Stimulated activated naive CD4-positive, alpha-beta T cell (primary cell): ENCODE measurements at places on chromosomes 11 and 22.

DNA sequence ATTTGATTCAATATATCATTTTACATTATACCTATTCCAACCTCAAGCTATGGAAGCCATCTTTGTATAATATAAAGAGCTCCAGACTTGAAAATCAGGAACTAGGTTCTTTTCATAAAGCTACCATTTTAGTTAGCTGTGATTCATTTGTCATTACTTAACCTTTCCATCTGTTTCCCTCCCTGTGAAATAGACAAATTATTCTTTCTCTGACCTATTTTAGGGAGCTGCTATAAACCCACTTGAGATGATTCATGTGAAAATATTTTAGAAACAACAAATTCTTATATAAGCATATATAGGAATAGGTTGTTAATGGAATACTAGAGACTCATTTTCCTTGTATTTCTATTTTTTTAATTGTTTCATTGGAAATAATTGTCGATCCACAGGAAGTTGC is 1012.1 kb downstream of the OPCML start:
- DNase-seq, result no peak

DNA sequence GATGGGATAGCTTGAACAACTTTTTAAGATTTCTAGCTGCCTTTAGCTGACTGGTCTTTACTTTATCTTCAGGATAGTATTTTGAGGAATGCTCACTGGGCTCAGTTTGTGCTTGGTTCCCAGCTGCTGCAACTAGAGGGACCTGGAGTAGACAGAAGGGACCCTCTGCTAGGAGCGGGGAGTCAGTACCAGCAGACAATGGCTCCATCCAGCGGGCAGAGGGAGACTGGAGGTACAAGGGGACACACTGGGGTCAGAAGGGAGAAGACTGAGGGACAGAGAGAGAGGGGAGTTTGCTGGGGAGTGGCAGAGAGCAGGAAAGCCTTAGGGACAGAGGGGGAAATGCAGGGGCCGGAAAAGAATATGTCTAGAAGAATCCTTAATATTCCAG is 22.0 kb upstream of the ACER3 start:
- DNase-seq, result no peak

DNA sequence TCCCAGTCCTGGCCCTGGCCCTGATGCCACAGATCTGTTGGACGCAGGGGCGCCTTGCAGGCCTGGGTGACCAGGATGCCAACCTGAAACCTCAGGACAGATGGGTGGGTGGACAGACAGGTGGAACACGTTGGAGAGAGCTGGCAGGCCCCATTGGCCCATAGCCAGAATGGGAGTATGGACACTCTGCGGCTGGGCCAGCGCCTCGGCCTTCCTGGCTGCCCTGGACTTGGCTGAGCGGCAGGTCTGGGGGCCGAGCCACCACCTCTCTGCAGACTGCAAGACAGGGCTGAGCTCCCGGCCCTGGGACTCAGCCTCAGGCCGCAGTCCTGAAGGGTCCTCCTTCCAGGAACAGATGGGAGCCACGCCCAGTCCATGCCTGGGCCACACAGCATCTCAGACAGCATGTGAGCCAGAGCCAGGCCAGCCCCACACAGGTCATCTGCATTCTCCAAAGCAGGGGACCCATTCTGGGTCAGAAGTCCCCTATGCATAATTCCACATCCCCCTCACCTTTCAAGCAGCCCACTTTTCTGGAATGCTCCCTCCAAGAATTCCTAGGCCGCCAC is 14.1 kb downstream of the WNT7B start:
- no peak for DNase-seq

- DNase-seq, result no peak
Measured at GRCh38 chr22:50184004-50184901, 1.5 kb upstream of the TRABD start.

DNA sequence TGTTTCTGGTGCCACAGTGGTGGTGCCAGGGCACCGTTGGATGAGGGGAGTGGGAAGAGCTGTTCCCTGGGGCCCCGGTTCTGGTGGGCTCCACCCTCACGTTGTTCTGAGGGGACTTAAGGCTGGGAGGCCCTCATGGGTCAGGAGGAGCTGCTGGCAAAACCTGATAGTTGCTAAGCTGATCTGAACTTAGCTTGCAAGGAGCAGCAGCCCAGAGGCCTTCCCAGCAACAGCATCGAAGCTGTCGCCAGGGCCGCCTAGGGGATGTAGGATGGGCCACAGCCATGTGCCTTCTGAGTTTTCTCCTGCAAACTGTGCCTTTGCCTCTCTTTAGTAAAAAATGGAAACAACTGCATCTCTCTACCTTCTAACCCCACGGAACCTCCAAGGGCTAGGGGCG is 240.2 kb downstream of the TBC1D22A start:
- no peak for DNase-seq

DNA sequence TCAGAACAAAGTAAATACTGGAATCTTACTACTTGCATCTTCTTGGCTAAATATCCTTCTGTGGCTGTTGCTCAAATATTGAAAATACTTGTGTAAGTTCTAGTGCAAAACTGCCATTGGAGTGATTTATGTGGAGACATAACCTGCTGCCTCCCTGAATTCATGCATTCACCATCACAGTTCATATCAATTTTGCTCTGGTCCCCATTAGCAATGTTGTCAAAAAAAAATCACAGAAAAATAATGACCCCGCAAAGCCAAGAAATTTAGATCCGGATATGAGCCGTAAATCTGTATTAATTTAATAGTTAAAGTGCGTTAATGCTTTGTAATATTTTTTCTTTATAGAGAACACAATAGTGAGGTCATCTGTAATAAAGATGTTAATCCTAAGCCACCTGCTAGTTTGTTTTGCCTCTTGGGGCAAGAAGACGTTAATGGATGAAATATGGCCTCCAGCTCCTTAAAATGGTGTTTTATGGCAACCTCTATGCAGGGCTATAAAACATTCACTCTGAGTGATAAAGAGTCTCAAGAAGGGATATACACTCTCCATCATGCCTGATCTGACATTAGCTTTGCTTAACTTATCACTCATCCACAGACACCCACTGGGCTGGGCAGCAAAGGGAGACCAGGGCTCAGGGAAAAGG is 255.9 kb downstream of the INSC start:
- DNase-seq, result no peak

GRCh38 chr22:47174096-47174495 is 411.6 kb downstream of the TBC1D22A start:
- DNase-seq, result no peak

DNA sequence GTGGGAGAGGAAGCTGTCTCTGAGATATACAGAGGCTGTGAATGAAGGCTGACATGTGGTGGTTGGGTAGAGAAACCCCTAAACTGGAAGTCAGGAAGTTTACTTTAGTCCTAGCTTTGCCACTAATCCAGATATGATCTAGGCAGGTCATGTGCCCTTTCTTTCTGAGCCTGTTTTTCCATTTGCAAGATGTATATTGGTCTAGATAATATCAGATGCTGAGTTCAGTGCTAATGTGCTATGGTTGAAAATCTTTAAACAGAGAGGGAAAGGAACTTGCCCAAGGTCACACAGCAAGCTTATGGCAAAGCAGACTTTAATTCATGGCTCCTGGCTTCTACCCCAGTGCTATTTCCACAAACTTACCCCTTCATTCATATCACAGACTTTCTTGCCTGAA is 25.7 kb upstream of the TPBGL start:
- no peak for DNase-seq

- DNase-seq, result no peak
Measured at GRCh38 chr22:49204599-49205482, 622.8 kb downstream of the BRD1 start.

GRCh38 chr11:109304159-109304558 is 117.8 kb upstream of the C11orf87 start:
- no peak for DNase-seq

GRCh38 chr22:23369054-23369685 is 188.9 kb downstream of the BCR start:
- DNase-seq, result no peak

- no peak for DNase-seq
Measured at GRCh38 chr11:89487016-89487415, 4.2 kb downstream of the NOX4 start.

GRCh38 chr22:28430466-28431025 is 249.1 kb downstream of the TTC28 start:
- DNase-seq, result no peak

DNA sequence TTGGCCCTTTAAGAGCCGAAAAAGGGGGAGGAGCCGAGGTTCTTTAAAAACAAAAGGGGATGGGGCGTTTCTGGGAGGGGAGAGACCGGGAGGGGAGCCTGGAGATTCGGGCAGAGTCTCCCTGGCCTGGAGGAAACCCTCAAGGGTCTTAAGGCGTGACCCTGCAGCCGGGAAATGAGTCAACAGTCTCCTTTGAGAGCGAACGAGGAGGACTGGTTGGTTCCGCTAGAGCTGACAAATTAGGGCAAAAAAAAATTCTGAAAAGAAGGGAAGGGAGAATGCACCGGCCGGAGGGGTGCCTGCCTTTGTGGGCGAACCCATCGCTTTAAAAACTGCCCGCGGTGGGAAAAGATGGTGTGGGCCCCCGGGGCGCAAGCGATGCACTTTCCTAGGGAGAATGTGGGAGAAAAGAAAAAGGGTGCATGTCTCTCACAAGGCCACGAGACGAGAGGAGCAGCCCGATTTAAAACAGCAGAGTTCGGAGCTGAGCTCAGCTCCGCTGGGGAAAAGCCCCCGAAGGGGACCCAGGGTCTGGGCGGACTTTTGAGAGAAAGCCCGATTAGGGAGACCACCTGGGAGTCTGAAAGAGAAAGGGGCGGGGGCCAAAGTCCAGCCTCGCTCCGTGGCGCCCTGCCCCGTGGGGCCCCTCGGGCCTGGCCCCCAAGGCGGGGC is 874 bp downstream of the ZFTA start:
- no peak for DNase-seq

GRCh38 chr11:7570938-7571521 is 57.2 kb downstream of the PPFIBP2 start:
- DNase-seq, result no peak

DNA sequence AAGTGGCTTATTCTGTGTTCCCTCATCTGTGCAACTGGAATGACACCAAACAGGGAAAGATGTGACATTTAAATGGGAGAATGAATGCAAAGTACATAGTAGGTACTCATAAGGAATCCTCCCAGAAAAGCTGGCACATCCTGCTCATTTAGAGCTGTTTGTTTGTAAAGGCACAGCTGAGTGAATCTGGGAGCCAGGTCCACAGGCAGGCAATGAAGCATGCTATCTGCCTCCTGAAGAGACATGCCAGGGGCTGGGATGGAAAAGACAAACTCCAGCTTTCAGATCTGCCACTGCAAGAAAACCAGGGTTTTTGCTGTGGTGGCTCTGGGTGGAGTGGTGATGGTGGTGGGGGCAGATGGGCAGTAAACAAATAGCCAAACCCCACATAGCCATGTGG is 150.1 kb downstream of the TENM4 start:
- no peak for DNase-seq

- DNase-seq, result no peak
Measured at GRCh38 chr11:27215471-27216269, 147.3 kb downstream of the CCDC34 start.

DNA sequence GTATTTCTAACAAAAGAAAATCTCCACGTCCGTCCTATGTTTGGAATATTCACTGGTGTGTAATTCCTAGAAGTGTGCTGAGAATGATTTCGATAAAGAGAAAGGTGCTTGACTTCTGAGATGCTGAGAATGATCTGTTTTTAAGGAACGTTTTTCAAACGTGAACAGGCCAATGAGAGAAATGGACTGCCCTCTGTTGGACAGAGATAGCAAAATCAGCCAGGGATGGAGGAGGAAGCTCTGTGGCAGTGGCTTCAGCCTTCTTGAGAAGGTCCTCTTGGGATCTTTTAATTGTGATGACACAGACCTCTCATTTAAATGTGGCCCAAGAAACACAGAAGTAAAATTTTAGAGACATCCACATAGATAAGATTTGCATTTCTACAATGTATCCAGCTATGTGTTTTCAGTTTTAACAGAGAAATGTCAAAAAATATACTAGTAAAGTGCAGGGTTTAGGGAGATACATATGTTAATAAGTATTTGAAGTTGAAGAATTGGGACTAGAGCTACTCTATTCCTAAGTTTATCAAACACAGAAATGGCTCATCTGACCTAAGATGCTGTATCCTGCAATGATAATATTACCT is 84.0 kb upstream of the RCN1 start:
- DNase-seq, result no peak

- DNase-seq, result no peak
Measured at GRCh38 chr11:43116071-43116470, 195.7 kb upstream of the API5 start.

DNA sequence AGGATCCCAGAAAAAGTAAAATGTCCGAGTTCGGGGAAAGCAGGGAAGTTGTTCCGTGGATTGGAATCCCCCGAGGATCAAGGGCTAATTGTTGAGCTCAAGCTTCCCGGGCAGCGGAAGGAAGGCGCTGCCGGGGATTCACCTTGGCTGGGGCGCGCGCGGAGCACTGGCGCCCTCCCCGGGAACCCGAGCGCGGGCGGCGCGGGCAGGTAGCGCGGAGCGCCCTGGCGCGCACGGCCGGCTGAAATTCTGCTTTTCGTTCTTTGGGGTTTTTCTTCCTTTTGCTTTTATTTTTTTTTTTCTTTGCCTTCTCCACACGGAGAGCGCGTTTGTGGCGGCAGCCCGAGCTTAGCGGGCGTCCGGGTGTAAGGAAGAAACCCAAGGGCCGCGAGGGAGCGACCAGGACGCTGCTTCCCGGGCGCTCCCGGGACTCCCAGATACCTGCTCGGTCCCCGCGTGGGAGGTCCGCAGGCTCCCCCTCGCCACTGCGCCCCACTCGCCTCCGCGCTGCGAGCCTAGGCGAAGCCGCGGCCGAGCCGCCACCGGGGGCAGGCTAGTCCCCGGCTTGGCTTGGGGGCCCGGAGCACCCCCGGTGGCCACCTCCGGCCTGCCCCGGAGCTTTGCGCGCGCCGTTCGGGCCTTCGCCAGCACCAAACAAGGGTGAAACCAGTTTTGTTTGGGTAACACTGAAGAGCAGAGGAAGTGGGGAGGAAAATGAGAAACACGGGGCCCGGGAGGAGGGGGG is 4.8 kb upstream of the IGF2 start:
- no peak for DNase-seq

- DNase-seq, result no peak
Measured at GRCh38 chr11:129416080-129416820, 40.6 kb downstream of the BARX2 start.

GRCh38 chr11:19389787-19390303 is 149.1 kb upstream of the E2F8 start:
- no peak for DNase-seq

DNA sequence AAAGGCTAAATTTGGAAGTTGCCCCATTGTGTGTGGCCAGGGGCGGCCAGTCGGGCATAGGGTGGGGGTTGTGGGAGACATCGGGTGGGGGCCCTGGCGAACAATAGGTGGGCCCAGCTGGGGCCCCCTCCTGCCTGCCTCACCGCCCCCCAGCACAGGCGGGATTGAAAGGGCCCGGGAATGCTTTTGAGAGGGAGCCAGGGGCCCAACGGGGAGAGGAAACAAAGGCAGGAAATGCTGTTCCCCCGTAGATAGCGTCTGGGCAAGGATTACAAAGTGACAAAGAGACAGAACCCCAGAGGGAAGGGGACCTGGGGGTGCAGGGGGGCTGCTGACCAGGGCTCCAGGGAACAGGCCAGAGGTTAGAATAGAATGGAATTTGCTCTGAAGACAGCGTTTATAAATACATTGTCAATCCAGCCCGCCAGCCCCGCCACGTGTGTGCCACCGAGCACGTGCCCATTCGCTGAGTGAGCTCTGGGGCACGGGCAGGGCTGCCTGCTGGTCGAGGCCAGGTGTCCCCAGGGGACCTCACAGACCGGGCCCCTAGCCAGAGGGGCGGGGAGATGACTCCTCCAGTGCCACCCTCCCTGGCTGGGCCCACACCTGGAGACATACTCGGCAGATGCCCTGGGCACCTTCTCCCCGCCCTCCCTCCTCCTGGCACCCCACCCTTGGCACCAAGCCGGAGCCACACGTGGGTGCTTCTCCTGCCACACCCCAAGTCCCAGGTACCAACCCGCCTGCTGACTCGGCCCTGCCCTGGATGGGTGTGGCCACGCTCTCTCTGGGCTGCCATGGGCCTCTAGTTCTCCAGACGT is 9.7 kb downstream of the PDGFB start:
- DNase-seq, result no peak
